SHP77 treated with DMSO at 0.1 percent for 48 hours (cell line): ENCODE measurements at places on chromosomes 6 and 20.

DNA sequence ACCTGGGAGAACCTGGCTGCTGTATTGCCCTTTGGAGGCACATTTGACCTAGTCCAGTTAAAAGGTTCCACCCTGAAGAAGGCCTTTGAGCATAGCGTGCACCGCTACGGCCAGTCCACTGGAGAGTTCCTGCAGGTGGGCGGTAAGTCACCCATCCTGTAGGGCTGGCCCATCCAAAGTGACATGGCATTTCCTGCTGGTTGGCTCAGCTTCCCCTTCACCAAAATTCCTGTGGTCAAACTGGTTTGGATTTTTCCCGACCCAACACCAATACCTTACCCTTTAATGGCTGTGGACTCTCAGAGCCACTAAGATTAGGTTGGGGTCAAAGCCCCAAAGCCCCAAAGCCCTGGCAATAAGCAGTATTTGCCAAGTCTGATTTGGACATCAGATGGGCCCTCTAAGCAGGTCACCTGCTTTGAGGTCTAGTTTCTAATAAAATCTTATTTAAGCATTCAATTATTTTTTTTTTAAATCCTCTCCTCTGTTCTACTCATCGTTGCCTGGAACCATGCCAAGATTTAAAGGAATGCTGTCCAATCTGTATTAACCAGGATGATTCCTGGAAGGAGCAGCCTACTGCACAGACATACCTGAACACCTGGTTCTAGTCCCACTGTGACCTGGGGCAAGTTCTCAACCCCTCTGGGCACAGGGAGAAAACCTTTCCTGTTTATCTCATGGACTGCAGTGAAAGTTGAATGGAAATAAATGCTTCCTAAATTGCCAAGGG is 40.8 kb downstream of the NT5E start:
- no peak for DNase-seq

DNA sequence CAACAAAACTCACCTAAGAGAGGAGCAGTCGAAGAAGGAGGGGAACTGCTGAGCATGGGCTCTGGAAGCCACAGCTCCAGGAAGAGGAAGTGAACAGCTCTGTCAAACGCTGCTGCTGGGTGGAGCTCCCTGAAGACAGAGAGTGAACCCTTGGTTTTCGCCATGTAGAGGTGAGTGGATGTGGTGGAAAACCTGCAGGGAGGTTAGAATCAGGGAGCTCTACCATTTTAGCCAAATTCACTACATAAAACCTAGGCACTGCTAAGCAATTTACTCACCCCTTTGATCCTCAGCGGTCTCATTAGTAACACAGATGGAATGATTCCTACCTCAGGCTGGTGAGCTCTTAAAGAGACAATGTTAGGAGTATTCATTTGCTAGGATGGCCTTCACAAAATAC is 19.4 kb upstream of the TFAP2A start:
- no peak for DNase-seq

- no peak for DNase-seq
Observed at GRCh38 chr20:35166242-35166830, 5.5 kb upstream of the PROCR start.

DNA sequence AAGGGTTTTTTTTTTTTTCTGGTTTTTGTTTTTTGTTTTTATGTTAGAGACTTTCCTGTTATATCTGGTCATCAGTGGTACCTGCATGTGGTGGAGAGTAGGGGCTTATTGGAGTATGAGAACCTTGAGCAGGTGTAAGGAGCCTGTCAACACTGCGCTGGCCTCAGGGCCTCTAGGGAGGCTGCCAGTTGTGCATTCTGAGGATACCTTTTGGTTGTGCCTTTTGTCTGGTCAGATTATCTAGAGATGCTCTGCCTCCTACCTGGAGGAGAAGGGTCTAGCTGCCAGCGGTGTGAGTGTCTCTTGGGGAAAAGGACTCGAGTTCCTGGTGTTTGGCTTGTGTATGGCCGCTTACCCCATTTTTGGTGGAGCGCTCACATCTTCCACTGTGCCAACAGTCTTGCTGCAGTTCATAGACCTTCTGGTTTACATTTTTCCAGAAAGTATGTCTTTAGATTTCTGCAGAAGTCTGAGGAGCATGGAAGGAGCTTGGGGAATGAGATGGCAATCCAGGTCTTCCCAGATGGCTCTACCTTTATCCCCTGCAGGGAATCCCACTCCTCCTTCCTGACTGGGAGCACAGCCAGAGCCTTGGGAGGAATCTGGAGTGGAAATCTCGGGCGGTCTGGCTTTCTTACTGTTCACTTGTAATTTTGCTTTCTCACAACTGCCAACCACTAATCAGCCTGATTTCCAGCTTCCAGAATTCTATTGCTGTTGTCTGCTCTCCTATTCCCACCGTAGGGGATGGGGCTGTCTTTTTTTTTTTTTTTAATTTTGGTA is 49.9 kb downstream of the PTPN1 start:
- no peak for DNase-seq

- DNase-seq, result peak; percentile 37
Observed at GRCh38 chr6:137589067-137589848, 95.1 kb upstream of the OLIG3 start.

- no peak for DNase-seq
Observed at GRCh38 chr6:167505199-167505598, 180.3 kb downstream of the TTLL2 start.
